ENCODE measurements at places on chromosomes 5 and 9.

DNA sequence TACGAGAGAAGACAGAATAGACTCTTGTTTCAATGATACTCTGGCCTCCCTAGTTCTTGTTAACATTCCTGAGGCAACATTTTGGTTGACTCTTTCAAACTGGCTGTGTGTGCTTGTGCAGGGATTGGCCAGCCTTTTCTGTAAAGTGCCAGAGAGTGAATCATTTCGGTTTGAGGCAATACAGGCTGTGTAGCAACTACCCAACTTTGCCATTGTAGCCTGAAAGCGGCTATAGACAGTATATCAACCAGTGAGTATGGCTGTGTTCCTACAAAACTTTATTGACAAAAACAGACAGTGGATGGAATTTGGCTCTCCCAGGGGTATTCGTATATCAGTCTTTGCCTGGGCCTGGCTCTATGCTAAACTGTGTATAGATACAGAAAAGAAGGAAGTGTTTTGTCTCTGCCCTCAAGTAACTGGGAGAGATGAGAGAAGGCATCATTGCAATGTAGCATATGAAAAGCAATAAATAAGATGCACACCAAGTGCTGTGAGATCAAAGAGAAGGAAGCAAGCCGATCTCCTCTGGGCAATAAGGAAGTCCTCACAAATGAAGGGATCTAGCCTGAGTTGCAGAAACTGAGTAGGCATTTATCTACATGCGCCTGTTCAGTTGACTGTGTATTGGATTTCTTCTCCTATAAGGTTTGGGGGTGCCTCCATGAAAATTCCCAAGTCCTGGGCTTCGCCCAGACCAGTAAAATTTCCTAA lies 568.0 kb upstream of the KLF4 start:
- peak; percentile 29 for DNase-seq

GRCh38 chr5:140040358-140040757 lies 2.7 kb downstream of the NRG2 start:
- no peak for DNase-seq

DNA sequence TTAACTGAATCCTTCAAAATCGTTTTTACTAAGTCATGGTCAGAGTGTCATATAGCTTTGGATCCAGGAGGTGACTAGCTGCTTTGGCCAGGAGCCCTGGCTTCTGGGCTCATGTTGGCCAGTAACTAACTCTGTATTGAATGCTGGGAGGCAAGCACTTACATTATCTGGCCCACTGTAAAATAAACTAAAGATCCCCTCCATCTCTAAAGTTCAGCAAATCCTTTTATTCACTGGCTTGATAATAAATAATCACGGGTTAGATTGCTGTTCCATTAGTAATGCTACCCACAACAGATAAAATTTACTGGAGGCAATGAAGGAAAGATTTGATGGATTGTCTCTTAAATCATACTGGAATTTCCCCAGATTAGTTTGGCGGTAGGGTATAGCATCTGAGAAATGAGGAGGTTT lies 382.2 kb upstream of the TLE4 start:
- no peak for DNase-seq

GRCh38 chr5:24163091-24163490 lies 481.7 kb downstream of the CDH10 start:
- no peak for DNase-seq

DNA sequence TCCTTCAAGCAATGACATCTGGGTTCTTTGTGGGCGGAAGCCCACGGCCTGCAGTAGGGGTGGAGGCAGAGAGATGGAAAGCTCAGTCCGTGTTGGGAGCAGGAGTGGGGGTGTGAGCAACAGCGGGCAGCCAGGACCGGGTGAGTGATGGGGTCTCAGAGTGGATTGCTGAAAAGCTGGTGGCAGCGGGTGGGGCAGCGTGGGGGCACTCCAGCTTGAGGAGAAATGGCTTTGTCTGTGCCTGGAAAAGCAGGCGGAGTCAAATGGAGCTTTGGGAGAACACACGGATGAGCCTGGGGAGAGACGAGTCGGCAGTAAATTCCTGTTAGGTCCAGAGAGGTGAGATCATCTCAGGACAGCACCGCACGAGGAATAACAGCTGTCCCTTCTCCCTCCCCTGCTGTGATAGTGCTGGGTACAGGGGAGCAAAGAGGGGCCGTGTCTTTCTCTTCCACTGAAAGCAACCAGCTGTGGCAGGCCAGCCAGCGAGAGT lies 42.1 kb downstream of the CACNA1B start:
- no peak for DNase-seq

DNA sequence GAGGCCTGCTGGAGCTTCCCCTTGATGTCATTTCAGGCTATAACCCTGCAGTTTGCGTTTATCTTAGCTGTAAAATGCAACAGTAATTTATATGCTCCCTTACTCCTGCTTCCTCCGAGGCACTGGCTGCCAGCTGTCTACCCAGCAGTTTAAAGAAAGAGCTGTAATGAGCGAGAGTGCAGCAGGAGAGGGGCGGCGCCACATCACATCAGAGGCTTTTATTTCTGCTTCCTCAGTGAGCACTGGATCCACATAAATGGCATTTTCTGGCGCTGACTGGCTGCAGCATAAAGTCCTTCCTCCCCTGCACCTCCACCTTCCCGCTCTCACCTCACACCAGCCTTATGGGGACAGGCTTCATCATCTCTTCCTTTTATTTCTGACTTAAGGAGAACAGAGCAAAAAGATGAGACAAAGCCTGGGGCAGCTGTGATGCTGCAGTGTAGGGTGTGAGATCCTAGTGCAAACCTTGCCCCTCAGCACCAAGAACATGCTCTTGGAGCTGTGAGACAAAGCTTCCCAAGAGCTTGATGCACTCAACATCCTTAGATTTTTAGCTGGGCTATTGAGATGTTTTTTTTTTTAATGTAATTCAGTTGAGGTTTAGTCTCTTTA lies 829.6 kb upstream of the ZNF608 start:
- DNase-seq, result no peak

DNA sequence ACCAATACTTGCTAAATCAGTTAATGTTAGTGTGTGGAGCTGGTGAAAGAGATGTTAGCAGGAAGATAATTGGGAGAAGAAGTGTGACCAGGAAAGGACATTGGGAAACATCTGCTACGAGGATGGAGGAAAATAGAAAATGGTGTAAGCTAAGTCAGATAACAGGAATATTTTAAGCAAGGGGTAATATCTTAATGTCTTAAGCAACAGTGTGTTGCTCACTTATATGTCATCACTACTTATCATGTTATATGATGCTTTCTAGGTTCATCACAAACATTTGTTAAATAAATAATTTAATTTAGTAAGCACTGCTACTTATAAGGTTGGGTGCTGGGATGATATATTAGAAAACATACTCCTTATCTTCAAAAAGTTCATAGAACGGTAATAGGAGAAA lies 326.1 kb downstream of the EDIL3 start:
- no peak for DNase-seq

- no peak for DNase-seq
Measured at GRCh38 chr5:56421246-56422075, 188.3 kb upstream of the ANKRD55 start.

GRCh38 chr9:120628207-120628924 lies 48.4 kb upstream of the CDK5RAP2 start:
- no peak for DNase-seq

Data from T47D (cell line).